ENCODE measurements at places on chromosomes 16 and 17.

DNA sequence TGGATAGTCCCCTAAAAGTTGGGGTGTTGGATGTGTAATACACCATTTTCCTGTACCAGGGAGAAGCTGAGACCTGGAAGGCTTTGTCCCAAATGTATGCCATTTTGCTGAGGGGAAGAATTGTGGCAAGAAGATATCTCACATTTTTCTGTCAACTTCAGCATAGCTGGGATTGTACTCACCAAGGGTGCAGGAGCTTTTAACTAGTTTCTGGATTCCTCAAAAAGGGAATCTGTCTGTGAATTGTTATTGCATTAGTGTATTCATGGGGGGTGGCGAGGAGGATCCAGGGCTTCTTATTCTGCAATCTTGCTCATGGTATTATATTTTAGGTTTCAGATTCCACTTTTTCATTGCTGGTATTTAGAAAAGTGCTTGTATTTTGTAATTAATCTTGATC, 208.2 kb upstream of the MYOCD start:
- no peak for DNase-seq

GRCh38 chr17:80204626-80205468, 15.3 kb downstream of the SGSH start:
- no peak for DNase-seq

DNA sequence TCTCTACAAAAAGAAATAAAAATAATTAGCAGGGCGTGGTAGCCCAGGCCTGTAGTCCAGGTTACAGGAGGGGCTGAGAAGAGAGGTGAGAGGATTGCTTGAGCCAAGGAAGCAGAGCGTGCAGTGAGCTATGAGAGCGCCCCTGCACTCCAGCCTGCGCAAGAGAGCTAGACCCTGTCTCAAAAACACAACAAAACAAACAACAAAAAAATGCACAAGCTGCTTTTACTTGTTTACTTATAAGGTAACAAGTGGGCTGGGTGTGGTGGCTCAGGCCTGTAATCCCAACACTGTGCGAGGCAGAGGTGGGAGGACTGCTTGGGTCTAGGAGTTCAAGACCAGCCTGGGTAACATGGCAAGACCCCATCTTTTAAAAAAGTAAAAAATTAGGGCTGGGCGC, 1.7 kb downstream of the CYTH1 start:
- DNase-seq: no peak

DNA sequence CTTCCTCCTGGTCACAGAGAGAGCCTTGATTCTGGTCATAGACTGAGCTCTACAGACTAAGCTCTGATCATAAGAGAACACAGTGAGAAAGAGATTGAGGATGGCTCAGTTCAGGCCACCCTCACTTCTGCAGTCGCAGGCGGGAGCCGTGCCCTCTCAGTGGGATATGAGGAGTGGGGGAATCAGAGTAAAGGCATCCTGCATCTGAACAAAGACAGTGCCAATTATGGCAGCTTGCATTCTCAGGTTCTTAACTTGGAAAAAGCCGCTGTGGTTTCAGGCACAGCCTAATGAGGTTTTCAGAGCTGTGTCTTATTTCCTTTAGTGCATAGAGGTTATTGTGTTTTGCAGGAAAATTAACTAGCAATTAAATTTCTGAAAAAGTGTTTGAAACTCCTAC, 134.4 kb upstream of the NLRP1 start:
- peak; percentile 66 for DNase-seq

DNA sequence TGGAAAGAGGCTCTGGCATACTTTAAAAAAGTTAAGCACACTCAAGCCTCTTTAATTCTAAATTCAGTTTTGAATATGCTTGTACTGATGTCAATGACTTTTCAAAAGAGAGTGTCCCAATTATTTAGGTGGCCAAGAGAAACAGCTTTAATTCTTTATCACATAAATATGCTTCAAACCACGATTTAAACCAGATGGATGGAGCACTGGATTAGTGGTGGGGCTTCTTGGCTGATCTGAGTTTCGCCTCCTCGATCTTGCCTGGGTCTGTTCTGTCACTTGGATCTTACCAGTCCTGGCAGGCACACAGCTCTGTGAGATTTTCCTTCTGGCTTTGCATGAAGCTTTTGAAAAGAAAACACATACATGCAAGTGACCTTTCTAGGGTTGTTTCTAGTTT, 467.8 kb downstream of the MAF start:
- DNase-seq: no peak

DNA sequence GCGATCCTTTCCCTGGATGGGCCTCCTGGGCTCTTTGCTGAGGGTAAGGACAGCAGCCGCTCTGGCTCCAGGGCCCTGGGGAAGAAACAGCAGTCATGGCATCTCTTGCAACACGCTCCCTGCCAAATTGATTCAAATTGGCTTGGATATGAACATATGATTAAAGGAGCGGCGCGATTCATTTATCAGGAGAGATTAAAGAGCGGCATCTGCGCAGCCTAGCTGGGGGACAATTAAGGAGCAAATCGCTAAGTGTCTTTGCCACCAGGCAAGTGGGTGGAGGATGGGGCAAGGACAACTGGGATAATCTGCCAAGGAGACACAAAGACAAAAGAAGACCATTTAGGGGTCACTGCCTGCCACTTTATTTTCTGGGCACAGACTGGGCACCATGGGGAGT, 27.8 kb downstream of the PIPOX start:
- DNase-seq: no peak

- DNase-seq: no peak
Observed at GRCh38 chr16:75048054-75048453, 49.2 kb downstream of the ZNRF1 start.

DNA sequence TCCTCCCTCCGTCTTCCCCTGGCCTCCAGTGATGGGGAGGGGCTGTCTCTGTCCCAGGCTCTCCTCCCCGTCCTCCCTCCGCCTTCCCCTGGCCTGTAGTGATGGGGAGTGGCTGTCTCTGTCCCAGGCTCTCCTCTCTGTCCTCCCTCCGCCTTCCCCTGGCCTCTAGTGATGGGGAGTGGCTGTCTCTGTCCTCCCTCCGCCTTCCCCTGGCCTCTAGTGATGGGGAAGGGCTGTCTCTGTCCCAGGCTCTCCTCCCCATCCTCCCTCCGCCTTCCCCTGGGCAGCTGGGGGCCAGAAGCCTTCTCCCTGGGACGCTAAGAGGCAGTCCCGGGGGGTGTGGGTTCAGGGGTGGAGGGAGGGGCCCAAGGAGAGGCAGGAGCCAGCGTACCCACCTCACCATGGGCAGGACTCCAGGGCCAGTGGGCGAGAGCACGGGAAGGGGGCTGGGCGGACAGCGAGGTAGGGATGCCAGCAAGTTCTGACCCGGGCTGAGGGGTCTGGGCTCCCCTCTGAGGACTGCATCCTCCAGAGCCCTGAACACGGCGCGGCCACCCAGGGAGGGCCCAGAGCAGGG, 14.8 kb downstream of the UTS2R start:
- DNase-seq: no peak

DNA sequence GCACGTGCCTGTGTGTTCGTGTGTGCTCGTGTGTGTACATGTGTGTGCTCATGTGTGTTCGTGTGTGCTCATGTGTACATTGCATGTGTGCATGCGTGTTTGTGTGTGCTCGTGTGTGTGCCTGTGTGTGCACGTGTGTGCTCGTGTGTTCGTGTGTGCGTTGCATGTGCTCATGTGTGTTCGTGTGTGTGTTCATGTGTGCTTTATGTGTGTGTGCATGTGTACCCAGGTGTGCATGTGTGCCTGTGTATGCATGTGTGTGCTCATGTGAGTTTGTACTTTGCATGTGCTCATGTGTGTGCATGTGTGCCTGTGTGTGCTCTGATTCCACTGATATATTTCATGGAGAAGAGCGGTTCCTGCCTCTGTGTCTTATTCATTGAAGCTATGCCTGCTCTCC, 265.5 kb downstream of the FOXL1 start:
- no peak for DNase-seq

DNA sequence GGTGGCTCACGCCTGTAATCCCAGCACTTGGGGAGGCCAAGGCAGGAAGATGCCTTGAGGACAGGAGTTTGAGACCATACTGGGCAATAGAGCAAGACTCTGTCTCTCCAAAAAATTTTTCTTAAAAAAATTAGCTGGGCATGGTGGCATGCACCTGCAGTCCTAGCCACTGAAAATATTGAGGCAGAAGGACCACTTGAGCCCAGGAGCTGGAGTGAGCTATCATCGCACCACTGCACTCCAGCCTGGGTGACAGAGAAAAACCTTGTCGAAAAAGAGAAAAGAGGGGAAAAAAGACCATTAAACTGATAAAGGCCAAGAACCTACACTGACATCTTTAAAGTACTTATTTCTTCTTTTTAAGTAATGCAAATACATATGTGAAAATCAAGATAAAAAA, 53.4 kb upstream of the ITGA2B start:
- DNase-seq: no peak

DNA sequence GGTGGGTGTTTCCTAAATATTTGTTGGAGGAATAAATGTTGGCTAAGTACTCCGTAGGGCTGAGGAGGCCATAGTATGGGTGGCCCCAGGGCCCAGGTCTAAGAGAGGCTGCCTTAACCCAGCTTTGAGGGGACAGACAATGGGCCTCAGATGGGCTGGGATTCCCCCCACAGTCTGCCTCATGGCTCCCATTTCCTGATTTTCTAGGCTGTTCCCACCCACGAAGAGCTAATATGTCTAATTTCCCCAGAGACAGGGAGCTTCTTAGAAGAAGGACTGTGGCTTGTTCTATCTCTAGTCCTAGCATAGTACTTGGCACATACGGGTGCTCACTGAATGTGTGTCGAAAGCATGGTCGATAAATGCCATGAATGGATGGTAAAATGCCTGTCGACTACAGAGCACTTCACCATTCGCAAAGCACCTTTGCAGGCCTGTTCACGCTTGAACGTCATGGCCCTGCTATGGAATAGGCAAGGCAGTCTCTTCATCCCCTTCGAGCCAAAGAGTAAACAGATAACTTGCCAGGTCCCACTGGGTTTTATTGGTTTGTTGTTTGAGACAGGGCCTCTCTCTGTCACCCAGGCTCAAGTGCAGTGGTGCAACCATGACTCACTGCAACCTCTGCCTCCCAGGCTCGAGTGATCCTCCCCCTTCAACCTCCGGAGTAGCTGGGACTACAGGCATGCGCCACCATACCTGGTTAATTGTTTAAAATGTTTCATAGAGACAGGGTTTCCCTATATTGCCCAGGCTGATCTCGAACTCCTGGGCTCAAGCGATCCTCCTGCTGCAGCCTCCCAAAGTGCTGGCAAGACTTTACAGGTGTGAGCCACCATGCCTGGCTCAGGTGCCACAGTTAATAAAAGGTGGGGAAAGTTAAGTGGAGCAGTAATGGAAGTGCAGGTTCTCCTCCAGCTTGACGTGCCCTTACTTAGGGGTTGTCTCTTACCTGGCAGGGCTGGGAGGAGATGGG, 9.7 kb downstream of the CHAD start:
- DNase-seq: no peak

DNA sequence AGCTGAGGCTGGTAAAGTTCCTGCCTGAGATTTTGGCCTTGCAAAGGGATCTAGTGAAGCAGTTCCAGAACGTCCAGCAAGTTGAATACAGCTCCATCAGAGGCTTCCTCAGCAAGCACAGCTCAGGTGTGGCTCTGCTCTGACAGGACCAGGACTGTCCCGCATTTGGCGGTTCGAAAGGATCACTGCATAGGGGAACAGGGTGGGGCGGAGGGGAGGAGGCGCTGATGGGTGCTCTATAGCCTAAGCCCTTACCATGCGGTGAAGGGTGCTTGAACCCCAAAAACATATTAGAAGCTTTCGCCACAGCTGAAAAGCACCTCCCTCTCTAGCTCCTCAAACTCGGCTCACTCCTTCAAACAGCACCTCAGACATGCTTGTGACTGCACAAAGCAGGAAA, 29.9 kb upstream of the ENDOV start:
- DNase-seq: no peak

DNA sequence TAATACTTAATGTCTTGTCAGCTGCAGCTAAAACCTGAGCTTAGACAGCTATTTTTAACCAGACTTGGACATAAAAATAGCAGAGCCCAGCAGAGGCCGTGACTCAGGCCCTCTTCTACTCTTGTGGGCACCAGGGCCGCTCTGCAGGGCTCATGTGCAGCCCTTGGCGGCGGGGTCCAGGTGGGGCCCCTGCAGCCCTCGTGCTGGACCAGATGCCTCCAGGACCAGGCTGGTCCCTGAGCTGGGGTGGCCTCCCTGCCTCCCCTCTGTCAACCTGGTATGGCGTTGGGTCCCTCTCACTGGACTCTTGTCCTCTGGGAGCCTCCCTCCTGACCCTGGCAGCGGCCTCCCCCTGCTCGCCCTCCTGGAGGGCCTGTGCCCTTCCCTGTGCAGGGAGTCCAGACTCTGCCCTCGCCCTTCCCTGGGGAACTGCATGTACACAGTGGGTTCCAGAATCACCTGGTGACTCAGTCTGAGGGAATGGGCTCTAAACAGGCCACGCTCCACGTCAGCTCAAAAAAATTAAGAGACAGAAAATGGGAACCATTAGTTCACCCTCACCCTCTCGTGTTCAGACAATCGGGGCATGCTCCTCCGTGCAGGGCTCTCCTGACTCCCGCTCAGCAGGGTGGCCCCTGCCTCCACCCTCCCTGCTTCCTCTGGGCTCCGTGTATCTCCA, 9.7 kb downstream of the CDK5R1 start:
- DNase-seq: no peak

GRCh38 chr17:4234401-4234800, 29.4 kb downstream of the ANKFY1 start:
- no peak for DNase-seq

Data from spinal cord (tissue), 10 donors.